AG10803 (cell line): ENCODE measurements at places on chromosomes 12 and 14.
A peak's percentile ranks its signal among the peaks of the same experiment; 100 is the strongest.

DNA sequence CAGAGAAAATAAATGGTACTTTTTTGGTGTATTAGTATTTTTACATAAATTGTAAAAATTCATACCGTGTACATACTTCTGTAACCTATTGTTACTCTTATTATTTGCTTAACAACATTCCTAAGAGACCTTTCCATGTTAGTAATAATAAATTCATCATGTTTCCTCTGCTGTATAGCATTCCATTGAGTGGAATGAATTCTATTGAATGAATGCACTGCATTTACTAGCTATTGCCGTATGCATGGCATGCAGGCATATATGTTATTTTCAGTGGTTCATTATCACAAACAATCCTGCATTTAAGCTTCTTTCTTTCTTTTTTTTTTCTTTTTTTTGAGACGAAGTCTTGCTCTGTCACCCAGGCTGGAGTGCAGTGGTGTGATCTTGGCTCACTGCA lies 137.6 kb upstream of the TBX3 start:
- peak; percentile 12 for DNase-seq

DNA sequence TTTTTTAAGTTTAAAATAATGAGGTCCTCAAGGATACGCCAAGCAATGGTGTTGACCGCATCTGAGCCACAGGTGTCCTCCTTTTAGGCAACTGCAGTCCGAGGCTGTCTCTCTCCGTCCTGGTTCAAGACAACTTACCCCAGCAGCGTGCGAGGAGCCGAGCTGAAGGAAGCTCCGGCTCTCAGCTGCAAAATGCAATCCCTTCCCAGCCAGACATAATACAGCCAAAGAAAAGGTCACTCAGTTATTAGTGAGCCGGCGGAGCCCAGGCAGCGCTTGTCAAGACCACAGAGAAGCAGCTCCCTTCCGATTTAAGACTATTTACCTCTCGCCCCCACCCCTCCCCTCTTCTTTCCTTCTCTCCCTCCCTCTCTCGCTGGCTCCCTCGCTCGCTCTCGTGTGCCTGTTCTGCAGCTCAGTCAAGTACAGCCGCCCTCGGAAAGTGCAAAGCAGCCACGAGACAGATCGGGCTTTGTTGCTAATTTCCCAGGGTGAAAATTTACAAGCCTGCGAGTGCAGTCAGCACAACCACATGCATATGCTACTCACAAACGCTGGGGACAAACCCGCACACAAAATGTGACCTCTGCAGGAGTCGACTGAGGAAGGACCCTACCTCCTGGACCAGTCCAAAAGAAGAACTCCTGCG lies 363 bp upstream of the LMO3 start:
- peak; percentile 8 for DNase-seq

DNA sequence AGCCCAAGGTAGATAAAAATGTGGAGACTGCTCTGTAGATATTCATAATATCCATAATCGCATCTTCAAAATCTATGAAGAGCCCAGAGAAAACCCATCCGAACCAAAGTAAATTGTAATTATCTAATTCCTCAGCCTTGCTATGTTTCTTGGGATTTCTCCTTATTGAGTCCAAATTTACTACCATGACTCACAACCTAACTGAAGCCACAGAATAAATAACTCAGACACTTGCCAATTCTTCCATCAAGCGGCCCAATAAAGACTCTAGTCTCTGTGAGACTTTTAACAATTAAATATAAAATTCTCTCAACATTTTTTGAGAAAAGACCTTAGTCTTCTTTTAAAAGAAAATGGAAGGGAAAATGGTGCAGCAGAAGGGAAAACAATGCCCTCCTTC lies 409.8 kb downstream of the DAD1 start:
- DNase-seq: no peak

DNA sequence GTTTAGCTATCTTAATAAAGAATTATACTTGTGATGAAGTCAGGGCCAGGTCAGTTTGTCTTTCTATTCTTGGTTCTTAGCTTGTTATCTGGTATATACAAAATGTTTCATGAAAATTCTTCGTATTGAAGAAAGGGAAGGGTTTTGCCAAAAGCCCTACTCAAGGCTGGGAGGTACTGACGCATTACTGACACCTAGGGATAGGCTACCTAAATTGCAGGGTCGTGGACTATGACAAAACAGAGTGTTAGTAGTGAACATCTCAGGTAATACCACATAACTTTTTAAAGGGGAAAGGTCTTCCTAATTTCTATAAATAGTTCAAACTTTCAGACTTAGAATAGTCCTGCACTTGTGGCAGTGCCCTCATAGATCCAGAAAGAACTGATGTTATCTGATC lies 246.3 kb downstream of the RGS6 start:
- no peak for DNase-seq
